ENCODE measurements at places on chromosomes 16 and 17. TPM values are rescaled to one million over a fixed set of nuclear protein-coding genes. Genes with fewer than 3 reads are reported as not detected.

GRCh38 chr17:40122999-40123810 is 1.4 kb downstream of the MSL1 start:
- peaks cover 2% of the 10 kb centered on the region for H3K4me1 ChIP-seq
- H3K27me3 ChIP-seq: no peaks in the 10 kb centered on the region
- H3K36me3 ChIP-seq: peaks cover 20% of the 10 kb centered on the region
- H3K27ac ChIP-seq: peak overlapping the region; percentile 80

TP53TG3B gene
- total RNA-seq: not detected

ETV4 gene
- total RNA-seq: 137 TPM

TEDC2 gene
- 54.2 TPM for total RNA-seq
